ENCODE measurements at places on chromosomes 6 and 20.
A peak's percentile ranks its signal among the peaks of the same experiment; 100 is the strongest.

- no peak for DNase-seq
Measured at GRCh38 chr20:2564406-2564805, 28.0 kb downstream of the TMC2 start.

DNA sequence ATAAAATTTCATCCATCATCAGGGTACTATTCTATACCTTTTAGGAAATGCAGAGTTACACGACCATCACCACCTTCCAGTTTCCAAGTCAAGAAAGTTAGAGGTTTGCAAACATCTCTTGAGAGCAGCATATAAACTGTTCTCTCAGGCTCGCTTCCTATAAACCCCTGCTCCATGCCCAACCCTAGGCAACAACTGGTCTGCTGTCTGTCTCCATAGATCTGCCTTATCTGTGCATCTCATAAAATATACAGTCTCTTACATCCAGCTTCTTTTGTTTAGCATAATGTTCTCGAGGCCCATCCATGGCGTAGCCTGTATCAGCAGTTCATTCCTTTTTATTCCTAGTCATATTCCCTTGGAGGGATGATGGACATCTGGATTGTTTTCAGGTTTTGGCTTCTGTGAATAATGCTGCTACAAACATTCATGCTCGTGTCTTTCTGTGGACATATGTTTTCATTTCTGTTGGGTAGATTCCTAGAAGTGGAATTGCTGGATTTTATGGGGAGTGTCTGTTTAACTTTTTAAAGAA is 6.1 kb downstream of the PTPRT start:
- DNase-seq: no peak

GRCh38 chr20:40255365-40255764 is 433.7 kb downstream of the MAFB start:
- DNase-seq: peak; percentile 56

DNA sequence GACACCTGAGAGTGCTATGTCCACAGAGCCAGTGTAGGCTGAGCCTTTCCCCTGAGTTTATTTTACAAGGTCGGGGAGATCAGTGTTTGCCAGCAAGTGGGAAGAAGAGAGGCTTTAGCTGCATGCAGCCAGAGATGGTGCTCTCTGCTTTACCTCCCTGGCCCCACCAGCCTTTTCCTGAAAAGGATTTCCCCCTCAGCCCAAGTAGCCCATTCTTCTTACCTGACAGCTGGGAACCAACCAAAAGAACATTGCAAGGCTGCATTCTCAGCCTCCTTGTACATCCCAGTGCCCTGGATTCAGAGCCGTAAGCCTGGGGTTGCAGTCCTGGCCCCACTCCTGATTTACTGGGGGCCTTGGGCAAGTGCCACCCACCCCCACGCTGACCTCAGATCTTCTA is 16.9 kb downstream of the SNPH start:
- no peak for DNase-seq

GRCh38 chr6:39646751-39647420 is 78.3 kb downstream of the KIF6 start:
- DNase-seq: no peak

GRCh38 chr6:106684011-106684410 is 54.6 kb downstream of the QRSL1 start:
- DNase-seq: no peak

DNA sequence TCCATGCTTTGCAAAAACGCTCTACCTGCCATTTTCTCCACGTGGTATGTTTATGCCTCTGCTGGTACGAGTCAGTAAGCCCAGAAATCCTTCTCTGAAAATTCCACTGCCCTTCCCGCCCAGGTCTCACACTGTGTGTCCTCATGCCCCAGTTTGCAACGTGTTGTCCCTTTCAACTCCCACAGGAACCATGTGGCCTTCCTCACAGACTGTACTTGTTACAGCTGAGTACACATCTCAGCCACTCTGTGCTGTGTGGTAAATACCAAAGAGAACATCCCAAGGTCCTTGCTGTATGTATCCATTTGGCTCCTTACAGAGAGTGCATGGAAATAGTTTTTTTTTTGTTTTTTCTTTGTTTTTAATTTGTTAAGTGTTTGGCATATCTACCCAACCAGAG is 56.9 kb downstream of the RTN4IP1 start:
- DNase-seq: no peak

DNA sequence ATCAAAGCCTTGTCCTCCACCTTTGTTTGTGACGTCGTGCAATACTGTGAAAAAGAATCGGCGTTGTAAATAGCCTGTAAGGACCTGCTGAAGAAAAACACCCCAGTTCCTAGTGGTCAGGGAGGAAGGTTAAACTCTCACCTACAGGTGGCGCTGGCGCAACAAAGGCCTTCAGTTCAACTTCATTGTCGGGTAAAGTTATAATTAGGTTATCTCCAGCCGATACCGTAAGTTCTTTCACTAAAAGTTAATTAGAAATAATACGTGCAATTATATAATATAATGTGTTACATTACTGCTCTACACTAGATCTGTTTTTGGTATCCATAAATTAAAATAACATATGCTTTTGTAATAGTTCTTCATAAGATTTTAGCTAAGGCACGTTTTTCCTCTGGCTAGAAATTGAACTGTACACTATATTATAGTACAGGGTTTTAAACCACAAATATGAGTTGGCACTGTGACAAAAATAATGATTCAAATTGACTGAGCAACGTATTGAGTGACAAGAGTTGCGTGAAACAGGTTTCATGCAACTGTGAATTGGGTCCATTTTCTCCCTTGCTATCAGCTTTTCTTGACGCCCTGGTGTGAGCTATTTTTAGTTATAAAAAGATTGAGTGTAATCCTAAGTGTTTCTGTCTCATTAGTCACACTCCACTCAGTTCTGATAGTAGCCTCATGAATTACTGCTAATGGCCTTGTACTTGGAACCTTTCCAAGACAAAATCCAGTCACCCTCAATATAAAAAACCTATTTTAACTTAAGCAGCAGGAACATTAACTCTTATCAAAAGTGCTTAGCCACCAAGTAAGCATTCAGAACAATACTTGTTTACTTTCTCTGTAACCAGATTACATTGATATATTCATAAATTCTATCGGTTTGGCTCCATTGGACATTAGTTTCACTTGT is 62.3 kb downstream of the KIAA0319 start:
- peak; percentile 63 for DNase-seq

DNA sequence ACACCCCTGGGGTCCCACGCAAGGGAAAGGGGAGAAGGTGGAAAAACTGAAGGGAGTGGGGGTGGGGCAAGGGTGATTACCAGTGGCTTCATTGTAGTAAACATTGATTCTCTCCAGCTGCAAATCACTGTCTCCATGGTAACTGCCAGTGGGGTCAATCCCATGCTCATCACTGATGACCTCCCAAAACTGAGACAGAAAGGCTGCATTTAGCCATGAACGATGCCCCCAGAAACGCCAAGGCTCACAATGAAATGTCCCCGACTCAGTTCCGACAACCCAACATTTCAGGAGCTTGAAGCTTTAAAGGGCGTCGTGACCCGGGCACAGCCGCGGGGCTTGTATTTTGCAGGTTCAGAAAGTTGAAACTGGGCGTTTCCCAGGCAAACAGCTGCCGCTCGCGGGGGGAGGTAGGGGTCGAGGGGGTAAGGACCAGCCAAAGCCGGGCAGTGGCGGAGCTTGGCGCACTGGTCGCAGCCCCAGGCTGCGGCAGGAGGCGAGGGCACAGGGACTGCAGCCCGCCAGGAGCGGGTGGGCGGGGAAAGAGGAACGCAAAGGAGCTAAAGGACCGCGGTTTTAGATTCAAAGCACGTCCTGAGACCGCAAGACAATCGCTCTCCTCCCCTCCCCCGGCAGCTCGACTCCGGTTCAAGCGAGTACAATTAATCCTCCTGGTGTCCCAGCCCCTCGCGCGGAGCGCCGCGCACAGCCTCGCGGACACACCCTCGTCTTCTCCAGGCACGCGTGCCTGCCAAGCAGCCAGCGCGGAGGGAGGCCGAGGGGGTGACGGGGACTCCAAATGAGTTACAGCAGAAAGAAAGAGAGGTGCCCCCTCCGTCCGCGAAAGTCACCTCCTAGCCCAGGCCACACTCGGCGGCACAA is 731 bp downstream of the TUBB2B start:
- DNase-seq: peak; percentile 48

GRCh38 chr6:154350293-154350692 is 6.3 kb downstream of the IPCEF1 start:
- peak; percentile 18 for DNase-seq

DNA sequence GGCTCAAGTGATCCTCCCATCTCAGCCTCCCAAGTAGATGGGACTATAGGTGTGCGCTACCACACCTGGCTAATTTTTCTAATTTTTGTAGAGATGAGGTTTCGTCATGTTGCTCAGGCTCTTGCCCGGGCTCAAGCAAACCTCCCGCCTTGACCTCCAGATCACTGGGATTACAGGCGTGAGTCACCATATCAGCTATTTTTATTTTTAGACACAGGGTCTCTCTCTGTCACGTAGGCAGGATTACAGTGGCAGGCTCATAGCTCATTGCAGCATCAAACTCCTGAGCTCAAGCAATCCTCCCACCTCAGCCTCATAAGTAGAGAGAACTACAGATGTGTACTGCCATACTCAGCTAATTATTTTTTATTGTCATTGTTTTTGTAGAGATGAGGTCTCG is 41.7 kb downstream of the SLC23A2 start:
- DNase-seq: no peak

GRCh38 chr6:37548067-37548674 is 48.5 kb upstream of the CCDC167 start:
- DNase-seq: no peak

DNA sequence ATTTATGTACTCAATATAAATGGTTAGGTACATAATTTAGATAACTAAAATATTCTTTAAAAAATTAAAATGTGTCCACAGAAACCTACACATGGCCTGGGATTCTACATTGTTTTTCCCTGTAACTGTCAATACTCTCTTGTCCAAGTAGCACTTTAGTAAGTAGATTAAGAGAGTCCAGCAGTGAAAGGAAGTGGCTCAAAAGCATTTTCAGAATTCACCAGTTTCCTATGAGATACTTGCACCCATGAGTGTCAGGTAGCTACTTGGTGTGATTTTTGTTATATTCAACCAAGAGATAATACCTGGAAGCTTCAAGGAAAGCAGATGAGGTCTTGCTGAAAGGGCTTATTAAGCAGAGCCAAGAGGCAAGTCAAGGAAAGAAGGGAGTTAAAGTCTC is 126.3 kb downstream of the FYN start:
- no peak for DNase-seq

DNA sequence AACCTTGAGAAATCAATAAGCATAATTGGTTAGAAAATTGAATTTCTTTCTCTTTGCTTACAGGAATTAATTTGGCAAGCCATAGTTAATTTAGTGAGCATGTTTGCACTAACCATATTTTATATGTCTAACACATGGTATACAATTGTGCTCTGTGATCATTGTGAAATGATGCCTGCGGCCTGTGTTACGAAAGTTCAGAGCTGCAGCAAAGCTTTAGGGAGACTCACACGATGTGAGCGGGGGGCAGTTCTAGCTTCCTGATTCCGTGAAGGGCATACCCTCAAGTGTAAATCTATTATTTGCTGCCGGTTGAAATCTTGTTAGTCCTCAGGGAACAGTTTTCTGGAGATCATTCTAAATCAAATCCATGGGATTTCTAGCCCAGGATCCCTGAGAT is 25.5 kb upstream of the ADTRP start:
- peak; percentile 39 for DNase-seq

DNA sequence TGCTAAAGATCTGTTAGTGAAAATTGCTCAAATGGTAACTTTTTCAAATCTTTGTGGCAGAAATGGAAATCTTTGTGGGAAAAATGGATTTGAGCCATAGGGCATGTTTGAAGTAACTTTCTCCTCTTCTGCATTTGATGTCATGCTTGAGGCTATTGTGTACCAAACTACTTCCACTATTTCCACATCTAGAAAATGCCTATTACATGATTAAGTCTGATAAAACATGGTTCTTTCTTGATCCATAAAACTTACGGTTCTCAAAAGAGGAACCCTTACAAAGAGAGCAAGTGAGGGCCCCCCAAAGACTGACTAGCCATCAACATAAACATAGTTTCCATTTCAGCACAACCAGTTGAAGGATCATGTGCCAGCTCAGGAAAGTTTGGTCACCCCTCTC is 150.6 kb downstream of the NFATC2 start:
- no peak for DNase-seq

DNA sequence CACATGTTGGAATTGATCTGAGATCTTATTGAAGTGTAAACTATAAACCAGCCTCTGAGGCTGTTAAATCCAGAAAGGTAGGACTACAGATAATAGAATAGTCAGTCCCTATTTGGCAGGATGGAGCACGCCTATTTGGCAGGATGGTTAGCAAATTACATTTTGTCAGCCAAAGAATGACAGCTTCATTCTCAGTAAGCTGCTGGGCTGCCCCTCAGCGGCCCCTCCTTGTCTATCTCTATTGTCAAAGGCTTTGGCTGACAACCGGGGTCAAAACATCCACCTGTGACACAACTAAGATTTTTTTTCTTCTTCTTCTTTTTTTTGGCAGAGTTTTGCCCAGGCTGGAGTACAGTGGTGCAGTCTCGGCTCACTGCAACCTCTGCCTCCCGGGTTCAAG is 123.4 kb upstream of the ECI2 start:
- no peak for DNase-seq

DNA sequence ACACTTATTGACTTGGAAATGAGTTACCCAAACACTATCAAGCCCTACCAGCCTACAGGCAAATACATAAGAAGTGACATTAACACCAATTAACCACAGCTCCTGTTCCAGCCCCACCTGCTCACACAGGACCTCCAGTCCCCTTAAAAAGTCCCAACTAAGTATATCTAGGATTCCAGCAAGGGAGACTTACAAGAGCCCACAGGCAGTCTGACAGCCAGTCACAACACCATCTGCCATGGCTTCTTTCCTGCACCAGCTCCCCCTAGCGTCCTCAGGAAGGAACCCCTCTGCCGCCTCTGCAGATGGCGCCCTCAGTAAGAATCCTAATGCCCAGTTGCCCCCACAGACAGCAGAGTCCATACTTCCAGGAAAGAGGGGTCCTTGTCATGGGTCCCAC is 122.1 kb downstream of the HIVEP2 start:
- DNase-seq: no peak

- DNase-seq: no peak
Measured at GRCh38 chr6:110341663-110342596, 16.2 kb downstream of the METTL24 start.

- DNase-seq: no peak
Measured at GRCh38 chr6:36665180-36665579, 13.3 kb upstream of the CDKN1A start.

DNA sequence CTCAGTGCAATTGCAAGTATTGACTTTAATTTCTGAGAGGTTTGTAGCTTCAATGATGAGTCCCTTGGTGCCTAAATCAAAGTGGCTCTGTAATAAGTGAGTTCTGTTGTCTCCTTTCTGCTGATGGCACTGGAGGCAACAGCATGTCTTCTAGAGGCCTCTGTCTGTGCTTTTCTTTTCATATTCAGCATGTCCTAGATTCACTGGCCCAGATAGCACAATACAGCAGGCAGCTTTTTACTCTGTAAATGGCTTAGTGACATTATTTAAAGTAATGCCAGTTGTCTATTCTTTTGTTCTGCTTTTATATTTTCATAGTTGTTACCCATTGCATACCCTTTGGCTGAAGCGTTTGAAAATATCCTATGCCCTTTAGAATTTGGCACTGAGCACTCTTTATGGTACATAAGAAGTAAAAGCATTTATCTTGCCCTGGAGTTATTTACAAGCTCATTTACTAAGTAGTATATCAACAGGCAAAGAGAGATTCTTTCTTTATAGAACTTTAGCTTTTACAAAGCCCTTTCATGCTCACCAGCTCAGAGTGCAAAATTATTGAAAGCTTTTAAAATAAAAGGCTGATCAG is 271.5 kb upstream of the KCNQ5 start:
- DNase-seq: no peak

GRCh38 chr6:123518441-123519188 is 118.1 kb downstream of the TRDN start:
- peak; percentile 7 for DNase-seq

Measured in fibroblast of upper back skin (primary cell).